Liver (tissue), 10 donors: ENCODE measurements at places on chromosomes 6 and 20.

DNA sequence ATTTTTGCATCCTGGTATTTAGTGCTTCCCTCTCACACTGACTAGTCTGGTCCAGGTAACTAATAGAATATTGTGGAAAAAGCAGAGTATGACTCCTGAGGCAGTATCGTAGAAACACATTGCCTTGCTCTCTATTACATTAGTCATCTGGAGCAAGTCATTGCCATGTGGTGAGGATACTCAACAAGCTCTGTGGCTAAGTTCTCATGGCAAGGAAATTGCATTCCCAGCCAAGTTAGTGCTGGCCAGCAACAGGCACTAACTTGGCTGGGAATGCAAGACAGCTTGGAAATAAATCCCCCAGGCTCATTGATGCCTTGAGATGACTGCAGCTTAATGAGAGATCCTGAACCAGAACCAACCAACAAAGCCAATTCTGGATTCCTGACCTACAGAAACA, 39.7 kb upstream of the HTR1B start:
- no peaks in the 10 kb centered on the region for H3K36me3 ChIP-seq
- DNase-seq = no peak
- H3K27ac ChIP-seq = no peak overlapping the region
- H3K27me3 ChIP-seq = no peaks in the 10 kb centered on the region
- no peak overlapping the region for H3K4me3 ChIP-seq
- no peaks in the 10 kb centered on the region for H3K4me1 ChIP-seq

- peaks cover 9% of the 10 kb centered on the region for H3K36me3 ChIP-seq
- no peaks in the 10 kb centered on the region for H3K4me1 ChIP-seq
- no peak for DNase-seq
- H3K27me3 ChIP-seq = no peaks in the 10 kb centered on the region
- no peak overlapping the region for H3K27ac ChIP-seq
- no peak overlapping the region for H3K4me3 ChIP-seq
Observed at GRCh38 chr6:111573131-111573883, 32.4 kb downstream of the TRAF3IP2 start.

DNA sequence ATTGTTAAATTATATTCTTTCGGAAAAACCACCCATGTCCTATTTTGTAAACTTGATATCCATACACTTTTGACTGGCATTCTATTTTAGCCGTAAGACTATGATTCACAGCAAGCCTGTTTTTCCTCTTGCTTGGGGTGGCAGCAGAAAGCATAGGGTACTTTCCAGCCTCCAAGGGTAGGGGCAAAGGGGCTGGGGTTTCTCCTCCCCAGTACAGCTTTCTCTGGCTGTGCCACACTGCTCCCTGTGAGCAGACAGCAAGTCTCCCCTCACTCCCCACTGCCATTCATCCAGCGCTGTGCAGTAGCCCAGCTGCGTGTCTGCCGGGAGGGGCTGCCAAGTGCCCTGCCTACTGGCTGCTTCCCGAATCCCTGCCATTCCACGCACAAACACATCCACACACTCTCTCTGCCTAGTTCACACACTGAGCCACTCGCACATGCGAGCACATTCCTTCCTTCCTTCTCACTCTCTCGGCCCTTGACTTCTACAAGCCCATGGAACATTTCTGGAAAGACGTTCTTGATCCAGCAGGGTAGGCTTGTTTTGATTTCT, 2.1 kb upstream of the ESR1 start:
- H3K4me1 ChIP-seq = no peaks in the 10 kb centered on the region
- no peaks in the 10 kb centered on the region for H3K27me3 ChIP-seq
- peak overlapping the region; percentile 35 for H3K27ac ChIP-seq

DNA sequence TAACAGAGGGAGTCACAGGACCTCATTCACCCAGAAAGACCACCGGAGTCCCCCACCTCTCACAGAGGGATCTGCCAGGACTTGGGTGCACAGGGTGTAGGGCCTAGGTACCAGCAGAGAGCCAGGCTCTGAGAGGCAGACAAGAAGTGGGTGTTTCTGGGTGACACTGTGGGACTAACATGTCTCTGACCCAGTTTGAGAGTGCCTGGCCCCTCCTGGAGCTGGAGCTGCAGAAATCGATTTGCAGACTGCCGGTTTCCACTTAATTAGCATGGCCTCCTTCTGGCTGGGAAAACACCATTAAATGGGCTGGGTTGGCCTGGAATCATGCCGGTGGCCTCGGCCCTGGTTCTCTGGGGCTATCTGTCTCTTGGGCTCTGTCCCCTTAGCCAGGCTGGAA, 59.2 kb downstream of the PPP1R16B start:
- no peak for DNase-seq
- H3K4me1 ChIP-seq = peaks cover 2% of the 10 kb centered on the region
- no peak overlapping the region for H3K4me3 ChIP-seq
- H3K27me3 ChIP-seq = no peaks in the 10 kb centered on the region

DNA sequence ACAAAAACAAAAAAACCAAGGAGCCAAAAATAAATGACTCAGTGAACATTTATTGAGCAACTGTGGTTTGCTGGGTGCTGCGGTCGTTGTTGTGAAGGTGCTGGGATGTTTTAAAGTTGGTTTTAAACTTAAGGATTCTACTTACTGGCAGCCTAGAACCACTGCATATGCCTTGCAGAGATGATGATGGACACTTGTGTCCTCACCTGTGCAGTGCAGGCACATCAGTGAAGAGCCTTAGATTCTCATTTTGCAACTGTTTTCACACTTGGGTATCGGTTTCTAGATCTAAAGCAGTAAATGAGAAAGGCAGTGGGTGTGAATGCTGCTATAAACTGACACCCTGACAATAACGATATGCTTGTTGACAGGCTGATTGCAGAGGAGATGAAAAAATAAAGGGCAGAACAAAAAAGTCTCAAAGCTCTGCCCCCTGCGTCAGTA, 68.8 kb downstream of the UTRN start:
- H3K27me3 ChIP-seq = no peaks in the 10 kb centered on the region
- no peak overlapping the region for H3K4me3 ChIP-seq
- peaks cover 5% of the 10 kb centered on the region for H3K4me1 ChIP-seq
- no peaks in the 10 kb centered on the region for H3K36me3 ChIP-seq

DNA sequence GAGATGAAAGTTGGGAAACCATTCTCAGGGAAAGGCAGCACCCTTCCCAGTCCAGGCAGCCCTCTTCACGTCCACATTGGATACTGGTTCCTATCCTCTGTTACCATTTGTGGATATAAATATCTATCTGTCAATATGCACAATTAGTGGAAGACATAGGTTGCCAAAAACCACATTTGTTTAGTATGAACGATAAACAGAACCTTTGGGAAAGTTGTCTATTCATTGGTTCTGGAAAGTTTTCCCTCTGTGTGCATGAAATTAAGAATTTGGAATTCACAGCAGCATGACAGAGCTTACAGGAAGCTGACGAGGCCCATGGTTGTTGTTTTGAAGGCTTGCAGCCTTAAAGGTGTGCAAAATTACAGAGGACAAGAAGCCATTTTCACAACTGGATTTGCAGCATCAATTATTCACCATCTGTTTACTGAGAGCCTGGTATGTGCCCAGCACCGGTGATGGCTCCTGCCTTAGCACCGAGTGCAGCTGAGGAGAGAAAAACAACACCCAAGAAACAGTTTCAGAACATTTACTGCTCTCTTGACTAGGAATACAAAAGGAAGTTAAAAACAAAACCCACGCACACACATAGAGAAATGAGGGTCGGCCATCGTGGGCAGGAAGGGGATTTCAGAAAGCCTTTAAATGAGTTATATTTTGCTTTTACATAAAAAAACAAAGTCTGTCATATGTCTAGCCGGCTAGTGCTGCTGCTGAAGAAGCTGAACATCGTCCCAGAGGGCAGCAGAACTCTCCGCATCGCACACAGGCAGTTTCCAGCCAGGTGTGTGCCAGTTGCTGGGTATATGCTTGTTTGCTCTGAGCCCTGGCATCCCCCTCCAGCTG, 319.6 kb downstream of the FARS2 start:
- H3K27me3 ChIP-seq = no peaks in the 10 kb centered on the region
- no peak overlapping the region for H3K4me3 ChIP-seq
- no peaks in the 10 kb centered on the region for H3K4me1 ChIP-seq
- no peak for DNase-seq
- no peaks in the 10 kb centered on the region for H3K36me3 ChIP-seq
- no peak overlapping the region for H3K27ac ChIP-seq

DNA sequence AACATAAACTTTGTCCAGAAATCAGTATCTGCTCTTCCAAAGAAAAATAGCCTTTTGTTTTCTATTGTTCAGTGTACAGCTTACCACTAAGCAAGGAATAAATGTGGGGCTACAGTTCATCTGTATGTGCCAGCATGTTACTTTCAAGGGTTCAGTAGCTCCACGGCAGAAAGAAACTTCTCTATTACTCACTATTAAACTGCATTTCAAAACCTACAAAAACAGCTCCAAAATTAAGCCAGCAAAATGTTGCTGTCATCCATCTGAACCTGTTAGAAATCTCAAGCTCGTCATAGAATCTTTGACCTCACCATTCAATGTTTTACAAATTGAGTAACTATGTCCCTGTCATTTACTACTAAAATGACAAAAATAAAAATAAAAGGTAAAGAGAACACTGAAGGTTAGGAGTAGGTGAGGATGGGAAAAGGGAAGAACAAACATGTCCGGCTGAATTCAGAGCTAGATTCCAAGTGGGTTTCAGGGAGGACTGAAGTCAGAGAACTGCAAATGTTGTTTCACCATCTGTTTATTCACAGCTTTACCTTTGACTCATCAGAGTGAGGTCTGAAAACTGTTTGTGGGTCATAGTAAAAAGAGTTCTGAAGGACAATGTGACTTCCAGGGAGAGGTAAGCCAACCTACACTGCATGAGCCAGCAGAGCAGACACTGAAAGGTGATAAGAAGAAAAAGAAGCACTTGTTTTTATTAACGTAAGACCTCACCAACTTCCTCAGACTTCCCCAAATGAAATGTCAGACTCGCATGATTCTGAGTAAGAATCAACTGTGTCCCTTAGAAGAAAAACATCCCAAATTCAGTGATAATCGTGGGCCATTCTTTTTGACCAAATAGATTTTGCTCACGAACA, 62.0 kb downstream of the ATXN1 start:
- DNase-seq = no peak
- H3K4me3 ChIP-seq = no peak overlapping the region
- H3K27ac ChIP-seq = peak overlapping the region; percentile 82
- peaks cover 14% of the 10 kb centered on the region for H3K4me1 ChIP-seq
- no peaks in the 10 kb centered on the region for H3K36me3 ChIP-seq
- no peaks in the 10 kb centered on the region for H3K27me3 ChIP-seq

DNA sequence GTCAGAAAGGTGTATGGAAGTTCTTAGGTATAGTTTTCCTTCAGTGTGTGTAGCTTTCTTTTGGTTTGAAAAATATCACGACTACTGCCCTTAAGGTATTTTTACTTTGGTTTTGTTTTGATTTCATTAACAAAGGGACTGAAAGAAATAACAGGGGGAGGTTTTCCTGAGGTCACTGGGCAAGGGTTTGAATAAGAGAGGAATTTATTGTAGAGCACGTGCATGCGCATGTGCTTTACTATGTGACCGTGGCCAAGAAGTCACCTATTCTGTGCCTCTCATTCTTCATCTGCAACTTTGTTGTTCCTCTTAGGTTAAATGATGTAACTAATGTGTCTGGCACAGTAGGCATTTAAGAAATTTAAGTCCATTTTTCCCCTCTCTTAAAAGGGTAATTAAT, 4.1 kb upstream of the MAN1A1 start:
- no peaks in the 10 kb centered on the region for H3K36me3 ChIP-seq
- DNase-seq = no peak
- no peak overlapping the region for H3K27ac ChIP-seq
- no peaks in the 10 kb centered on the region for H3K27me3 ChIP-seq

- H3K4me3 ChIP-seq = no peak overlapping the region
- no peak overlapping the region for H3K27ac ChIP-seq
- H3K36me3 ChIP-seq = no peaks in the 10 kb centered on the region
- no peaks in the 10 kb centered on the region for H3K27me3 ChIP-seq
Observed at GRCh38 chr20:33279261-33279910, 3.6 kb upstream of the BPIFB1 start.

DNA sequence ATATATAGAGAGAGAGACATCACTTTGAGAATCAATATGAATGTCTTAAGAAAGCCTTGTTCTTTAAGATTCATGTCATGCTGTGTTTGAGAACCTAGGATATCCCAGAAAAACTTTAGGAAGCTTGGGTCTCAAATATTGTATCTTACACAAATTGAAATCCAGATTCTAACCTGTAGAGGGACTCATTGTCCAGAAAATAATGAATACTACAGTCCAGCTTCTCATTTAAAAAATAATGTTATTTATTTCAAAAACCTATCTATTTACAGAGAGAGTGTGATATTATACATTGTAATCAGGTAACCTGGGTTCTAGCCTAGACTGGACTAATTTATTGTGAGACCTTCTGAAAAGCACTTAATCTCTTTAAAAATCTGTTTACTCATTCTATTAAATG, 4.2 kb downstream of the RFX6 start:
- H3K36me3 ChIP-seq = no peaks in the 10 kb centered on the region
- no peak overlapping the region for H3K4me3 ChIP-seq
- peaks cover 6% of the 10 kb centered on the region for H3K4me1 ChIP-seq
- peaks cover 6% of the 10 kb centered on the region for H3K27me3 ChIP-seq
- H3K27ac ChIP-seq = no peak overlapping the region

DNA sequence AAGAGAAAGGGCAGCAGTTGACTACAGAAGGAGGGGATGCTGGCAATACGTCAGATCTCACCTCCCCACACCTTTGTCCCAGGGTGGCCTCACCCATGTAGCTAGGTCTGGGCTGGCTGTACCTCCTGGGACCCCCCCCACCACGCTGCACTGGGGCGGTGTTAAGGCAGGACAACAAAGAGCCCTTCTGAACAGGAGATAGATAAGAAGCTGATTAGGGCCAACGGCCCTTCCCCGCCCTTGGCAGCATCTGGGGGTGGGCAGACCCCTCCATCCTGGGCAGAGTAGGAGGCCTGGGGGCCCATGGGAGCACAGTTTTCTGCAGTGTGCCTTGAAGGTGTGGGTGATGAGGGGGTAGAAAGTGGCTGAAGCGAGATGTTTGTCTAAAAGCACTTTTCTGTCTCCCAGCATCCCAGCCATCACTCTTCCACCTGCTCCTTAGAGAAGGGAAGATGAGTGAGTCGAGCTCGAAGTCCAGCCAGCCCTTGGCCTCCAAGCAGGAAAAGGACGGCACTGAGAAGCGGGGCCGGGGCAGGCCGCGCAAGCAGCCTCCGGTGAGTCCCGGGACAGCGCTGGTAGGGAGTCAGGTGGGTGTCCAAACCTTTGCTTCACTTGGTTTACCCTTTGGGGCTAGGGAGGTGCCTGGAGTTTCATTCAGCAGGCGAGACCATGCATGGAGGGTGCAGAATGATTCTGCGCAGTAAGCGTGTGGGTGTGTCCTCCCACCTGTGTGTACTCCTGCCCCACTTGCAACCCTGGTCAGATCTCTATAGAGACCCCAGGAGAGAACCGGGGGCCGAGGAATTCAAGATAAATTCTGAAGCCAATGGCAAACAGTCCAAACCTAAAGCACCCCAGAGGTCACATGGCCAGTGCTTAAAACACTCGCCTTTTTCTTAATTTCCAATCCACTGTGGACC, 3.9 kb downstream of the HMGA1 start:
- H3K4me3 ChIP-seq = no peak overlapping the region
- peaks cover 4% of the 10 kb centered on the region for H3K36me3 ChIP-seq
- H3K27ac ChIP-seq = no peak overlapping the region
- no peaks in the 10 kb centered on the region for H3K27me3 ChIP-seq
- DNase-seq = no peak
- peaks cover 11% of the 10 kb centered on the region for H3K4me1 ChIP-seq

GRCh38 chr6:3731700-3732099, 19.8 kb downstream of the PXDC1 start:
- H3K27ac ChIP-seq = no peak overlapping the region
- H3K4me3 ChIP-seq = no peak overlapping the region
- peaks cover 12% of the 10 kb centered on the region for H3K4me1 ChIP-seq

GRCh38 chr6:108596956-108597355, 36.2 kb downstream of the FOXO3 start:
- H3K27ac ChIP-seq = no peak overlapping the region
- DNase-seq = no peak
- H3K4me1 ChIP-seq = peaks cover 40% of the 10 kb centered on the region
- no peak overlapping the region for H3K4me3 ChIP-seq
